ENCODE measurements at places on chromosomes 1 and 21.

DNA sequence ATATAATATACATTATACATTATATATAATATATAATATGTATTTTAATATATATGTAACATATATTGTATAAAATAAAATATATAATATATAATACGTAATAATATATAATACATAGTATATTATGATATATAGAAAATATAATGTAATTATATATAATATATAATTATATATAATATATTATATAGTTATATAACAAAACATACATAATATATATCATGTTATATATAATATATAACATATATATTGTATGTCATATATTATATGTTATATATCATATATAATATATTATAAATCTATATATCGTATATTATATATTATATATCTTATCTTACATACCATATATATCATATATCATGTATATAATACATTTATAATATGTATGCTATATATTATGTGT, 248.2 kb upstream of the TPTE start:
- no peak for DNase-seq

DNA sequence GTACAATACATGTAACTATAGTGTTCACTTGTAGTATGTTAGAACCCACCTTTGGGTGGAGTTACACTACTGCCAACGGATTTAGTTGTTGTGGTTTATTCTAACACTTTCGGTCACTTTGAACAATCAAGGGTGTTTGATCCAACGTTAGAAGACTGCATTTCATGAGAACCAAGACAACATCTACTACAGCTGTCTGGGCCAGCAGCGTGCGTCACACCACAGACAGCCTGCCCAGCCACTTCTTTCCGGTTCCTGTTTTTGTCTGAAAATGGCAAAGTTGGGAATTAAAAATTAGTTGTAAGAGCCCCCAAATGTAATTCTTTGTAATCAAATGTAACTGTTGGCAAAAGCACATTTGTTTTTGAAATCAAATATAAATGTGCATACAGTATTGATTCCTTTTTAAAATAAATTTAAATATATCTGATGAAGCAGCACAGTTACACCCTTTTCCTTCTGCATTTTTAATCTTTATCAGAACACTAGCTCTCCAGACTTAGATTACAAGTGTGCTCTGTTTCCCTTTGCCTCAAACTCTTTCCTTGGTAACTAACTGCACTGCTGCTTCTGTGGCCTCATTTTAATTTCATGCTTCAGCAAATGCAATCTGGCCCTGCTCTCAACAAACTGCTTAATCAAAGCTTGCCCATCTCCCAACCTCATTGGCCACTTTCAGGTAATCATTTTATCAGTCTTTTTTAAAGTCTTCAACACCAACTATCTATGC, 86.6 kb upstream of the DPH5 start:
- peak; percentile 40 for DNase-seq

DNA sequence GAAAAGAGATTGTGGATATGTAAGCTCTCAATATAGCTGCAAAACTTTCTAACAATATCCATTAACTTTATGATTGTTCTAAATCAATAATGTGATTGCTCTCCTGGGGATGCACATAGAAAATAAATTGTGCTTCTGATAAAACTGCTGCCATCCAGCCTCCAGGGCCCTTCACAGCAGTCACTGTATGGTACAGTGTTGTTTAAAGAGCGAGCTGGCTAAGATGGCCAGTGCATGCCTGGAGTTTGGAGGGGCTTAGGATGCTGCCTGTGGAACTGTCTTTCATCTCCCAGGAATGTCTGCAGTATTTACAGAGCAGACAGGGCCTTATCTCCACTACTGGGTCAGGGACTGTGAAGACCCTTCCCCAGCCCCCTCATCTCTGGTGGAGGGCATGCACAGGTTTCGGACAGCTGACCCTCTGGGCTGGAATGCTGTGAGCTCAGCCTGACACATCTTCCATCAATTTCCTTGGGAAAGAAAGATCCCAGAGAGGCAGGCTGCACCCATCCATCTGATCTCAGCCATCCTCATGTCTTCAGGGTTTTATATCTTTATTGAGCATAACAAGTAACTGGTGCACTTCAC, 137.0 kb downstream of the PLPP3 start:
- no peak for DNase-seq

GRCh38 chr1:155207806-155208540, at the start of gene THBS3:
TSS of gene THBS3 (minus strand) at chr1:155207897. CDS start at chr1:155207876, 21 bp downstream.
- DNase-seq = no peak

- peak; percentile 79 for DNase-seq
Observed at GRCh38 chr1:54609301-54609921, 13.9 kb downstream of the FAM151A start.

- DNase-seq = no peak
Observed at GRCh38 chr1:117447661-117448060, 80.4 kb downstream of the MAN1A2 start.

DNA sequence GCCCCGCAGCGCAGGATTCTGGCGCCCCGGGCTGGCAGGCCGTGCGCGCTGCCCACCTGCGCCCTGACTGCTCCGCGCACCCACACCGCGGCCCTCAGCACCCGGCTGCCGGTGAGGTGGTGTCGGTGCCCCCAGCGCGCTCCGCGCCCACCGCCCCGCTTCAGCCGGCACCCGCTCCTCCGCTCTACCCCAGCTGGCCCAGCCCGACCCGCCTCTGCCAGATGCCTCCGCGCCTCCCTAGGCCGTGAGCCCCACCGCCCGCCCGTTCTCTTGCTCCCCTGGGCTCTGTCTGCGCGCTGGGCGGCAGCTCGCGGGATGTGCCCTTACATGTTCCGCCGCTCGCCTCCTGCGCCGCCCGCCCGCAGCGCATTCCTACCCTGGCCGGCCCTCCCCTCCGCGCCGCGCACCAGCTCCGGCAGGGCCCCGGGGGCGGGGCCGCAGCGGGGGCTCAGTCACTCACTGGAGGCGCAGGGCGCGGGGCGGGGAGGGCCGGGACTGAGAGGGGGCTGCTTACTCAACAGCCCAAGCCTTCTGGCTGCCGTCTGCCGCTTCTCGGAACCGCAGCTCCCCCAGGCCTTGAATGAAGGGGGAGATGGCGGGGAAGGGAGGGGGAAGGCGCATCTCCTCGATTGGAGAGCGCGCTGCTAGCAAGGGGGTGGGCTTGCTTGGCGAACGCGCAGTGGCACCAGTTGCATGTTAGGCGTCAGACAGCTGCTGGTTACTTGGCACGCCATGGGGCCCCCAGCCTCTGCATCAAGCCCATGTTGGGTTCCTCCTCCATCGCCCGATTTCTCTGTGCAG, at the start of gene PHLDA3:
PHLDA3 (minus strand) TSS at position 345 of the 801 bp plus-strand sequence. CDS start 402 bp downstream, outside the sequence.
- DNase-seq = peak; percentile 88

DNA sequence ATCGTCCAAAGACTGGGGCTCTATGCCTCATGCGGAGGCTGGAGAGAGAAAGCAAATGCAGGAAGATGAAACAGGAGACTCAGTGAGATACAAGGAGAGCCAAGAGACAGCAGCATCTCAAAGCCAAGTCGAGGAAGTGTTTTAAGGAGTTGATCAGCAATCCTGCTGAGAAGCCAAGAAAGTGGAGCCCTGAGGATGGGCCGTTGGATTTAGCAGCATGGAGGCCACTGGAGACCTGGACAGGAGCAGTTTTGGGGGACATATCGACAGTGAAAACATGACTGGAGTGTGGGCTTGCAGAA, 107.4 kb upstream of the ZBTB40 start:
- no peak for DNase-seq

DNA sequence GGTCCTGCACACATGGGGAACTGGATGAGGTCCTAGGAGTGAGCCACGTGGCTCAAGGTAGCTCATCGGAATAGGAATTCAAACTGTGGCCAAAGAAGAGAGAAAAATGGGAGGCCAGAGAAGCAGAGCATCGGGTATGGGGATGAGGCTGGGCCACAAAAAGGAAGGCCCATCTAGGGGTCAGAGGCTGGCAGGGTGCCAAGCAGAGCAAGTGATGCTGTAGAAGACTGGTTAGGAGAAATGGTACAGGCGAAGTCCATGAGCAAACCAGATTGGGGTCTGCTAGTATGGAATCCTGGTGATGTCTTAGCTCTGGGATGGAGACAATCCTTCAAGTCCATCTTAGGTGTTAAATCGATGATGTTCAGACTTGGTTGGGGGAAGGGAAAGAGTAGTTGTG, 68.0 kb downstream of the TEX35 start:
- DNase-seq = no peak

GRCh38 chr21:41925767-41926116, 28.1 kb downstream of the C2CD2 start:
- DNase-seq = no peak

DNA sequence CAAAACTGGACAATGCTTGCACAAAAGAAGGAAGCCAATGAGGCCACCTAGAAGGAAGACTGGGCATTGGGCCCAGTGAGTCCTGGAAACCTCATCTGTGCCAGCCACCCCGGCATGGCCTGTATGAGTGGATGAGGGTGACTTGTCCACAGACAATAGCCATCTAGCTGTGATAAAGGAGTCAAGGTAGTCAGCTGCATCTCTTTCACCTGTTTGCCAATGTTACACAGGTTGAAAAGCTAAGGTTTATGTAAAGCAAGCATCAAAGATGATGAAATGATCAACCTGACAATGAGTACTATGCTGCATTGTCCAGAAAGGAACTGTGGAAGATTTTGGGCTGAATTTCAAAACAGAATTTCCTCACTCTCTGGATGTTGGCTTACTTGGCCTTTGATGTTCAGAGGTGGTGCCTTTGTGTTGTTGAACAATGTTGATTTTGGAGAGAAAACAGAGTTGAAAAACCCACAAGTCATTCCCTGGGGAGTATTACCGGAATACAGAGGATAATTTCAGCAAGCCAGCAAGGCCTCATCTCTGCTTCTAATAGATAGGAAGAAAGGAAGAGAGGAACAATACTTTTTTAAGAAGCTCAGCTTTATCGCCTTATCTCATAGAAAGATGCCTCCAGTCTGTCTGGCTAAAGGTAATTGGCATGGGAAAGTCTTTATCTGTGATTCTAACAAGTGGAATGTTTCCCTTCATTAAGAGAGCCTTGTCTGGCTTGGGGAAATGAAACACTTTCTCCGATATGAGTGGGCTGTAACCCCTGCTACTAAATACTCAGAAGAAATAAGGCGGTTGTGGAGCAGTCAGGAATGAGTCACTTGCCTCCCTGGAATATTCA, 11.4 kb upstream of the SELE start:
- no peak for DNase-seq

DNA sequence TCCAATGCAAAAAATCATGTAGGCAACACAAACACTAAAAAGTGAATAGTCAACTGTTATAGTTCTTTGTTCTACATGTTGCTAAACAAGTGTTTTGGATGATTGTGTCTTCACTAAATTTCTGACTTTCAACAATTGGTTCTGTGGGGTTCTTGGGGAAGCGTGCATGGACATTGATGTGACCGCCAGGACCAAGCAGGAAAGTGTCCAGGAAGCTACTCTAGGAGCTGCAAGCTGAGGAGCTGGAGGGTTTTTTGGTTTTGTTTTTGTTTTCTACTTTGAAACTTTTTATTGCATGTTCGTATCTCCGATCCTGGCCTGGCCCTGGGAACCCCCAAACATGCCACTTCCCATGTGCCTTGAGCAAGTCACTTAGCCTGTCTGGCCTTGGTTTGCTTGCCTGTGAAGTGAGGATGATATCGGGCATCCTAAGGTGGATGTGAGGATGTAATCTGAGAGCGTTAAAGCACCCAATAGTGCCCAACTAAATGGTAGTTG, 8.0 kb downstream of the TMPRSS3 start:
- DNase-seq = peak; percentile 66

GRCh38 chr1:67804710-67805109, 28.6 kb downstream of the GNG12 start:
- no peak for DNase-seq

- no peak for DNase-seq
Observed at GRCh38 chr1:167728818-167729410, 7.1 kb downstream of the MPZL1 start.

DNA sequence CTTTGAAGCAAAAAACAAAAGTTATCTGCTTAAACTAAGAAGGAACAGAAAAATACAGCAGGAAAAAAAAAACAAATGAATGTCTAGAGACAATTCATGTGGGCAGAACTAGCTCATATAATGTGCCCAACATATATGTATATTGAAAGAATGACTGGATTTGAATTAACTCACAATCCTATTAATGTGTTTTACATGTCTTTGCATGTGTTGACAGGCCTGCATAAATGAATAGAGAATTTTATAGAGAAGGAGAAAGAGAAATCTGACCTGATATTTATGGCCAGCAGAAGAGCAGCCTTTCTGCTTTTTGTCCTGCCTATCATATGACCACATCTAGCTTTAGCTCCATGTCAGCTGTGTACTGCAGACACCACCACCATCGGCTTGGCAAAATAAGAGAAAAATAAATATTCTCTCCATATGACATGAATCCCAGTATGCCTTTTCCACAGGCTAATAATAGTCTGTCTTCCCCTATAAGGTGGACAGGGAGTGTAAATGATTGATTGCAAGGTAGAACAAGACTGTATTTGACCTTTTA, 171.5 kb upstream of the PALMD start:
- no peak for DNase-seq

GRCh38 chr21:39001341-39001740, 181.9 kb downstream of the PSMG1 start:
- DNase-seq = no peak

- DNase-seq = no peak
Observed at GRCh38 chr1:180973369-180973768, 49.3 kb downstream of the STX6 start.

GRCh38 chr1:204445860-204446412, 34.3 kb upstream of the PPP1R15B start:
- DNase-seq = peak; percentile 47

GRCh38 chr1:160836981-160837557, 25.6 kb downstream of the CD244 start:
- no peak for DNase-seq

- DNase-seq = no peak
Observed at GRCh38 chr21:38922474-38923235, 116.9 kb downstream of the ETS2 start.

GRCh38 chr1:232413674-232414073, 216.3 kb downstream of the SIPA1L2 start:
- DNase-seq = no peak

- no peak for DNase-seq
Observed at GRCh38 chr21:34965200-34966174, 83.6 kb downstream of the RUNX1 start.

DNA sequence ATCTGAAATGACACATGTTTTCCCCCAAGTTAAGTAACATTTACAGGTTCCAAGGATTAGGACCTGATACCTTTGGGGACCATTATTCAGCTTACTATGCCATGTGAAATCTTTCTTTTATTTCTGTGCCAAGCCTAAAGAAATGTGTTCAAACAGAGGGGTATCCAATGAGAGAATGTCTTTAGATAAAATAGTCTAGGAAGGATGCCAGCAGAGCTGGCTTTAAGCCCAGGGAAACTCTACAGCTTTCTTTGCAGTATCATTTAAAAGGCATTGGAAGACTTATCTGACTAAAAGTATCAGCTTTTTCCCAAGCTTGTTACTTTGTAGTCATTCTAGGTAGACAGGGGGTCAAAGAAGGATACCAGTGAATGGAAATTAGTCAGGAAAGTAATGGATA, 860.4 kb downstream of the PLA2G4A start:
- DNase-seq = no peak

DNA sequence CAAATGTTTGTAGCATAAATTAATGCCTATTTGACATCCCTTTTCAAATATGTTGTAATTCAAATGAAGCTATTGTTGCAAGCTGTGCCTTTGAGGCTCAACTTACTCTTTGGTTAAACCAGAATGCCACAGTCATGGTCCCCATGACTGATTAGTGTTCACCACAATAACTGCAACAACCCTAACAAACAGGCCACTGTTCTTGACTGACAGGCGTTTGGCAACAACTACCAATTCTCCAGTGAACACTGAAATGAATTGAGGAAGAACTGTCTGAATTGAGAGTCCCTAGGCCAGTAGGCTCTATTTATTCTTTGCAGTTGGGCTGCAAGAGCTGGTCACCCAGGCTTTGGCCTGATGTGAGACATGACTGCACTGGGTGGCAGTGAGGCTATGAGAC, 6.6 kb upstream of the TMEM167B start:
- no peak for DNase-seq

- DNase-seq = peak; percentile 44
Observed at GRCh38 chr1:243254233-243254926, 701 bp downstream of the CEP170 start.

Data from posterior cingulate gyrus (tissue), 11 donors.